CD4-positive, alpha-beta T cell treated with Interleukin-12 subunit alpha and Interleukin-12 subunit beta, for 1 hour (primary cell): ENCODE measurements at places on chromosomes 2 and 18.
A peak's percentile ranks its signal among the peaks of the same experiment; 100 is the strongest.

DNA sequence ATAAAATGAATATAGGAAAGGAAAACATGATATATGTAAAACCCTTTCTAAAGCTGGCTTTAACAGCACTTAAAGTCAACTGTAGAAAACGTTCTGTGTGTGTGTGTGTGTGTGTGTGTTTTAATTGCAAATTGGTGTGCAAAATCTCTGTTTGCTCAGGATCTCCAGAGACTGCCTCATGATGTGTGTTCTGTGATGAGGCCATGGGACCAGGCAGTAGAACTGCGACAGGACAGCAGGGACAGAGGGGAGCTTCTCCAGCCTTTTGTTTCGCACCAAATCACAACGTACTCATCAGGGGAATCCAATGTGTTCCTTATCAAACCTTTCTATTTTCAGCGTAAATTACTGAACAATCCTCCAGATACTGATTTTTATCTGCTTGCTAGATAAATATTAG, 66.7 kb downstream of the NXPH2 start:
- DNase-seq = no peak

- no peak for DNase-seq
These were observed 1.2 kb upstream of the ECEL1 start for GRCh38 chr2:232488721-232489300.

- no peak for DNase-seq
These were observed 181.2 kb upstream of the RAB6C start for GRCh38 chr2:129798301-129798581.

DNA sequence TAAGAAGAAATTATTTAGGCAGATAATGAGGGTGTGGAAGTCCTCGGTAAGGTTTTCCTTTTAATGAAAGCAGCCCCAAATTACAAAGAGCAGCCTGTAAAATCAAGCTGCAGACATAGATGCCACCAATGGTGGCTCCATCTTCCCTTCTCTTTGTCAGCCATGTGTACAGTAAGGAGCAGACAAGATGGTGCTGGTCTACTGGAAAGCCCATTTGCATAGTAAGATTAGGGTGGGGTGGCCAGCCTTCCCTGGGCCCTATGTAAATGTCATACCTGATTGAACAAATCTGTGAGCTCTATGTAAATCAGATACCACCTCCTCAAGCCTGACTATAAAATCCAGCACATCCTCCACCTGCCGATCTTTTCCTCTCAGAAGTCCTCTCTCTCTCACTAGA, 154.4 kb upstream of the SERTAD2 start:
- DNase-seq = no peak

- DNase-seq = no peak
These were observed 673.1 kb upstream of the VRK2 start for GRCh38 chr2:57373530-57373929.

- no peak for DNase-seq
These were observed 77.0 kb upstream of the TACR1 start for GRCh38 chr2:75276093-75277029.

- no peak for DNase-seq
These were observed 91.6 kb downstream of the PTPRM start for GRCh38 chr18:7658701-7659100.

DNA sequence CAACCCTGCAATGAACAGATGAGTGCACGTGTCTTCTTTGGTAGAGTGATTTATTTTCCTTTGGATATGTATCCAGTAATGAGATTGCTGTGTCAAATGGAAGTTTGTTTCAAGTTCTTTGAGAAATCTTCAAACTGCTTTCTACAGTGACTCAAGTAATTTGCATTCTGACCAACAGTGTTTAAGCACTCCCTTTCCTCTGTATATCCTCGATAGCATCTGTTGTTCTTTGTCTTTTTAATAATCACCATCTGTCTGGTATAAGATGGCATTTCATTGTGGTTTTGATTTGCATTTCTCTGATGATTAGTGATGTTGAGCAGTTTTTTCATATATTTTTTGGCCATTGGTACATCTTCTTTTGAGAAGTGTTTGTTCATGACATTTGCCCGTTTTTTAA, 1608.3 kb upstream of the ZEB2 start:
- DNase-seq = no peak

DNA sequence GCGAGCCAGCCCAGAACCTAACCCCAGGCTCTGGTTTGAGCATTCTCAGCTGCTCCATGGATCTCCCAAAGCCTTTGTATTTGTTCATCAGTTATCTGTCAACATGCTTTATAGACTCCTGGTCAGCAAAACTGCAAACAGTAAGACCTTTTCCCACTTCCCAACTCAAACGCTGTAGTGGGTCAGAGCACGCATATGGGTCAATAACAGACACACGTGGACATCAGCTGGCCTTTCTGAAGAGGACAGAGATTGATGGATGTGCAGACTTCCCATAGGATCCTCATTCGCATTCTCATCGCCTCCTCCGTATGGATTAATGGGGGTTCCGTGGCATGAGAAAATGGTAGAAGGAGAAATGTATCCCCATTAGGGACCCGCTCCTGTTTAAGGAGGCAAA, 508.1 kb downstream of the EIPR1 start:
- DNase-seq = no peak

- no peak for DNase-seq
These were observed 199.4 kb downstream of the ALPK2 start for GRCh38 chr18:58429442-58429841.

- DNase-seq = no peak
These were observed 43.9 kb downstream of the CLIP4 start for GRCh38 chr2:29159125-29159524.

DNA sequence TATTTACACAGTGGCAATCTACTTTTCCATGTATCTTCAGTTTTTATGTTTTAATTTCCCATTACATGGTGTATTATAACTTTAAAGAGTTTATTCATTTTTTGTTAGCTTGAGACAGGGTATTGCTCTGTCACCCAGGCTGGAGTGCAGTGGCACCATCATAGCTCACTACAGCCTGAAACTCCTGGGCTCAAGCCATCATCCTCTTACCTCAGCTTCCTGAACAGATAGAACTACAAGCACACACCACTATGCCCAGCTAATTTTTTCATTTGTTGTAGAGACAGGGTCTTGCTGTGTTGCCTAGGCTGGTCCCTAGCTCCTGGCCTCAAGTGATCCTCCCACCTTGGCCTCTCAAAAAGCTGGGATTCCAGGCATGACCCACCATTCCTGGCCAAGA, 66.8 kb downstream of the COA5 start:
- no peak for DNase-seq

- DNase-seq = no peak
These were observed 143.9 kb downstream of the L3MBTL4 start for GRCh38 chr18:6270771-6271216.

GRCh38 chr2:98869272-98869641, 66.8 kb downstream of the CRACDL start:
- no peak for DNase-seq

DNA sequence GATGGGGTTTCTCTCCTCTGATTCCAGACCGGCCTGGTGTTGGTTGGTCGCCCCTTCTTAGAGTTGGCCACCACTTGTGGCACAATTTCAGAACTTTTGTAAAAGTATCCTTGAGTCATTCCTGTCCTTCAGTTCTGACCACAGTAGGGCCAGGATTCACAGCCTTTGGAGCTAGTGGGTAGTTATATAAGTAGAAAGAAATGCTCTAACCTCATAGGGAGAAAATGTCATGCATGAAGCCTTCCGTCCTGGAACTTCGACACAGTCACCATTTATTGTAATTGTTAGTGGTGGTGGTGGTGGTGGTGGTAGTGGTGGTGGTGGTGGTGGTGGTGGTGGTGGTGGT, 65.4 kb downstream of the EPAS1 start:
- DNase-seq = no peak

DNA sequence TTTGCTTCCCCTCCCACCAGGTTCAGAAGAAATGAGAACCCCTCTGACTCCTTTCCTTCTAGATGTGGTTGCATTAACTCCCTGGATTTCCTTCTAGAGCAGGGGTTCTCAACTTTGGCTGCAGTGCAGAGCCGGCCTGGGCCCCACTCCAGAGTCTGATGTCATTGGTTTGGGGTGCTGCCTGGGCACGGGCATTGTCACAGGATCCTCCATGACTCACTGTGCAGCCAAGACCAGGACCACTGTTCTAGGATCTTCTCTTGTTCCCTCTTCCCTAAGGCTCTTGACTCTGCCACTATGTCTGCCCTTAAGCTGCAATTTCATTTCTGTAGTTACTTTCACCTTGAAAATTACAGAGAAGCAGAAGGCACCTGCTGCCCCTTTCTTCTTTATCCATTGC, 31.8 kb downstream of the TBC1D8 start:
- no peak for DNase-seq

GRCh38 chr2:178359192-178359912, 91.6 kb downstream of the PRKRA start:
- DNase-seq = no peak

- no peak for DNase-seq
These were observed 86.3 kb downstream of the MDH1 start for GRCh38 chr2:63675026-63675425.

DNA sequence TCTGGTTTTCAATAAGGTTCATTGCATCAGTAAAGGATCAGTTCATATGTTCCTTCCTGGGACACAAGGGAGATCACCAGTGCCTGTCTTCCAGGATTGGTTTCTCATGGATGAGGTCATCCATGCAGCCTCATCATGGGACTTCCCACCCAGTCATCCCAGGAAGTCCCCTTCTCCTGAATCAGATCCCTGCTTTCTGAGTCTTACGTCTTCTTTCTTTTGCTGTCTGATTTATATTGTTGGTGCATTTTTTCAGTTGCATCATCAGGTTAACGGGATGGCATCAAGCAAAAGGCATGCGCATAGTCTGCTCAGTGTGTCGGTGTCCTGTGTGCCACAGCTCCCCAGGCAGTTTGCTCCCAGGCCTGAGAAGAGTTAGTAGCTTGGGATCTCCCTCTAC, 105.9 kb downstream of the SOX11 start:
- DNase-seq = no peak

DNA sequence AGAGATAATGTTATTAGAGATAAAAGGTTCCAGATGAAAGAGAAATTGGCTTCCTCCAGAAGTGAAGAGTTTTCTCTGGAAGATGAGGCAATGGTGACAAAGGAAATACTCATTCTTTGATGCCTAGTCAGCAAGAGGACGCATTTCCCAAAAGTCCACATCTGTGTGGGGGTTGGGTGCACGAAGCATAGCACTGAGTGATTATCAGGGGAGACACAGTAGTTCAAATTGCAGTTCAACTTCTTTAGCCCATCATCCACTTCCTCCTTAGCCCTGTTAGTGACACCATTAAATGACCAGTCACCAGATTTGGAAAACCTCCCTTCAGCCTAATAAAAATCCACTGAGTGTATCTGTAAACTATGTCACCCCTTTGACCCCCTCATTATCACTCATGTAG, 80.9 kb upstream of the PHLPP1 start:
- DNase-seq = no peak

GRCh38 chr2:201574766-201575165, 68.5 kb downstream of the TMEM237 start:
- no peak for DNase-seq

DNA sequence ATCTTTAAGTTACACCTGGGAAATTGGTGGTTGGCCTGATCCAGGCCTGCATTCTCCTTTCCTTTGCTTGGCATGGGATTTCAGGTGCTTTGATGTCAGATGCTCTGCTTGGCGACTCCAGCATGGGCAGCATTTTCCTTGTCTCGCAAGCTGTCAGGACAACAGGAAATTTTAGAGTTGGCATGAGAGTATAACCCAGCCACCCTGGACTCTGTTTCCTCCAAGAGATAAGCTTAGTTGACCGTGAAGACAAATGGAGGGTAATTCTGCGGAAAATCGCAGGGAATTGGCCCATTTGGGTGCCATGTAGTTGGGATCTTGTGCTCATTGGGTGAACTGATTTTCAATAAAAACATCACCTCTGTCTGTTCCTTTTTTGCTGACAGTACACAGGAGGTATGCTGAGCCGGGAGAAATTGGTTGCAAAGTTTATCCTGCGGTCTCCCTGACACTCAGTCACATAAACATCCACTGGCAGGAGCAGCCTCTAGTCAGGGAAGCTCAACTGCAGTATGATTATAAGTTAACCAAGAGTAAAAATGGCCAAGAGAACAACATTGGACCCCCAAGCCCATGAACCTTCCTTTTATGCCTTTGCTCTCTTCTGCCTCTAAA, 409.9 kb downstream of the SETBP1 start:
- no peak for DNase-seq

DNA sequence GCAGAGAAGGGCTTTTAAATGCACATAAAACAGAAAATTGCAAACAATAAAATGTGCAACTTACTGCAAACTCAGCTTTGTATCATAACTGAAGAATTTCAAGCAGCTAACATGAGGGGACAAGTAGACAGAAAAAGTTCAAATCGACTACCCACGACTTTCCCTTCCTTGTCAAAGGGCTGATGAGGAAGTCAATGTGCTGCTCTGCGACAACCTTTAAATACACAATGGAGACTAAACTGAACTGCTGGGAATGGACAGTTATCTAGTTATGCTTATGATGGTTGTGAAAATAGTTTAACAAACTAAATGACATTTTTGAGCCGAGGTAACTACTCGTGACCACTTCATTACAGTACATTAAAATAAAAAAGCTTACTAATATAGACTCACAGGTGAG, 84.1 kb downstream of the INO80D start:
- no peak for DNase-seq

- DNase-seq = no peak
These were observed 344.5 kb upstream of the TNP1 start for GRCh38 chr2:217204358-217204757.

GRCh38 chr2:221097949-221098348, 474.2 kb downstream of the EPHA4 start:
- no peak for DNase-seq

DNA sequence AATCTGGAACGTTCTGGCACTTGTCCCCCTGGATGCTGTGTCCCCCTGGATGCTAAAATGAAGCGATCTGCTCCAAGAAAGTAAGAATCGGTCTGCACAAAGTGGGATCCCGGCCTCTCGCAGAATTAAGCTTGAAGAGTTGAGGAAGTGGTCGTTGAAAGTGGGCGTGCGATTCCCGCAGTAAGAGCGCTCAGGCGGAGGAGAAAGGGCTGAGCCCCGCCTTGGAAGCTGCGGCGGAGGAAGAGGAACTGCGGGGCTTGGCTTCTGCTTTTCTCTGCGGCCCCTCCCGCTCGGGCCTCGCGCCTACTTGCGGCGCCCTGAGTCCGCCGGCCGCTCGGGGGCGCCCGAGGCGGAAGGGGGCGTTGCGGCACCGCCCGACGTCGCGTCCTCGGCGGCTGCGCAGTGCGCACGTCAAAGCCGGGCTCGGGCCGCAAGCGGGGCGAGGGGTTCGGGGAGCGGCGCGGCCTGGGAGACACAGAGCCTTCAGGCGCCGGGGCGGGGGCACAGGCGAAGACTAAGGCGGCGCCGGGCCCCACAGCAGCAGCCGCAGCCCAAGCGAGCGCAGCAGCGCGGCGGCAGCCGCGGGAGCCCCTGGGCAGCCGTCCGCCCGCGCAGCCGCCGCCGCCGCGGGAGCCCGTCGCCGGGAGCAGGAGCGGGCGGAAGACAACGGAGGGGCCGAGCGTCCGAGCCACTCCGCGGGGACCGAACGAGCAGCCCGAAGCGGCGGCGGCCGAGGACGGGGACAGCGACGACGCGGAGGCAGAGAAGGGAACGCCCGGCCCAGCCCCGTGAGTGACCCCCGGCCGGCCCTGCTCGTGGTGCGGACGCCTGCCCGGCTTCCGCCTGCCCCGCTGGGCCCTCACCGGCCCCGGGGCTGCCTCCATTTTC, at the start of gene CAB39:
CAB39 (plus strand) TSS at position 400 of the 888 bp plus-strand sequence. CDS start 47,160 bp downstream, outside the sequence.
- peak; percentile 90 for DNase-seq
